Renal cortex interstitium (tissue), 15 donors: ENCODE measurements at places on chromosomes 7 and 10. TPM values are rescaled to one million over a fixed set of nuclear protein-coding genes. Genes with fewer than 3 reads are reported as not detected.

GRCh38 chr10:36771725-36772124, 353.7 kb upstream of the ANKRD30A start:
- DNase-seq = peak; percentile 28

DNA sequence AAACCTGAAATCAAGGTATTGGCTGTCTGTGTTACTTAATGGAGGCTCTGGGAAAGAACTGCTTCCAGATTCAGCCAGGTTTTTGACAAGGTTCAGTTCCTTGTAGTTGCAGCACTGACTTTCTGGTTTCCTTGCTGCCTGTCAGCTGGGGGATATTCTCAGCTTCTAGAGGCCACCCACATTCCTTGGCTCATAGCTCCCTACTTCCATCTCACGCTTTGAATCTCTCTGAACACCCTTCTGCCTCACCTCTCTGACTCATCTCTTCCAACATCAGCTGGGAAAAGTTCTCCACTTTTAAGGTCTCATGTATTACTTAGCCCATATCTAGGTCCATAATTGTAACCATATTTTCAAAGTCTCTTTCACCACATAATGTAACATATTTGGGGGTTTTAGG, 22.9 kb upstream of the GPR22 start:
- no peak for DNase-seq

The CCL24 gene
- polyA plus RNA-seq = not detected

DNA sequence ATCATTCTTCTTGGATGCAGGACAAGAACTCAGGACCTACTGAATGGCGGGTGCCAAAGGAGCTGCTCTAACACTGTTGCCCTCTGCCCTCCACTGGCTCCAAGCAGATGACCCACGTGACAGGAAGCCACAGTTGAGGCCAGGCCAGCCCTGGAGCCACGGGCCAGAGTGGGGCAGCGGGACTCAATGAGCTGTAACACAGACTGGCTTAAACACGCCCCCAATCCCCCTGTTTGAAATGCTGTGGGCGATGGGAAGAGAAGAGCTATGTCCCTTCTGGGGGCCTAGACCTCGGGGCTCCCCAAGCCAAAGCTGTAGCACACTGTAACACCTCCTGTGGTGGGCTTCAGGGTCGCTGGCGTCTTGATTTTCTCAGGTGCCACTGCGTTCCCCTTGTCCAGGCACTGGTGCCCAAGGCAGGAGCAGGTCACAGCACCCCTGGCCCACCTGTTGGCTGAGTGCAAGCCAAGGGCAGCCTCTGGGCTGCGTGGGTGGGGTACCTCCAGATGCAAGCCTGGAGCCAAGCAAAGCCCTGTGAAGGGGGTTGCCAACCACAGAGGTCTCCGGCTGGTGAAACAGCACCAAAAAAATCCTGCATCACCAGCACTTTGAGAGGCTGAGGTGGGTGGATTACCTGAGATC, 18.6 kb upstream of the ZMIZ2 start:
- no peak for DNase-seq

The BMPR1A gene
- polyA plus RNA-seq = 78.6 TPM

The VSTM4 gene
- polyA plus RNA-seq = 14.0 TPM

The HABP2 gene
- 0.42 TPM for polyA plus RNA-seq

- DNase-seq = no peak
These were observed 17.9 kb upstream of the TIAL1 start for GRCh38 chr10:119614686-119615085.

- DNase-seq = no peak
These were observed 93.4 kb downstream of the PTPRN2 start for GRCh38 chr7:158494162-158494586.

GRCh38 chr7:154862153-154862791, 140.7 kb downstream of the PAXIP1 start:
- DNase-seq = no peak

The MSMB gene
- not detected for polyA plus RNA-seq

The AKR1C3 gene
- polyA plus RNA-seq = 63.1 TPM

The CRTAC1 gene
- 22.0 TPM for polyA plus RNA-seq

DNA sequence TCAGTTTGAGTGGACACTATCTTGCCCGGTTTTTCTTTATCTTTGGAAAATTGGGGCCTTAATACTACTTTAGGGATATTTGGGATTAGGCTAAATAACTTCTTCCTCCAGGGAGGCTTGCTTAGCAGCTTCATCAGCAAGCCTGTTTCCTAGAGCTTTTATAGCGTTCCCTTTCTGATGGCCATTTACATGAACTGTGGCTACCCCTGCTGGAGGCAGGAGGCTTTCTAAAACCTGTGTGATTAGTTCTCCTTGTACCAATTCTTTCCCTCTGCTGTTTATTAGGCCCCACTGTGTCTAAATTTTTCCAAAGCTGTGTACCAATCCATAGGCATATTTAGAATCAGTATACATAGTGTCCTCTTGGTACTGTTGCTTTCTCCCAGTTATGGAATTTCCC, 61.7 kb upstream of the CNTNAP2 start:
- no peak for DNase-seq

DNA sequence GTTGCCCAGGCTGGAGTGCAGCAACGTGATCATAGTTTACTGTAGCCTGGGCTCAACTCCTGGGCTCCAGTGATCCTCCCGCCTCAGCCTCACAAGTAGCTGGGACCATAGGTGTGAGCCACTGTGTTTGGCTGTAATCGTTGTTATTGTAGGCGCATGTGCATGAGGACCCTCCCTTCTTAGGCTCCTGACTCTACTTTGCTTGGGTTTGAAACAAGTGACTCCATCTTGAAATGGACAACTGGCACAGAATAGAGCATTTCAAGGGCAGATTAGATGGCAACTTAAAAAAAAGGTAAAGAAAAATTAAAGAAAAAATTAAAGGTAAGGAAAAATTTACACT, 15.4 kb upstream of the GIMAP8 start:
- DNase-seq = no peak

The FIS1 gene
- polyA plus RNA-seq = 168 TPM

DNA sequence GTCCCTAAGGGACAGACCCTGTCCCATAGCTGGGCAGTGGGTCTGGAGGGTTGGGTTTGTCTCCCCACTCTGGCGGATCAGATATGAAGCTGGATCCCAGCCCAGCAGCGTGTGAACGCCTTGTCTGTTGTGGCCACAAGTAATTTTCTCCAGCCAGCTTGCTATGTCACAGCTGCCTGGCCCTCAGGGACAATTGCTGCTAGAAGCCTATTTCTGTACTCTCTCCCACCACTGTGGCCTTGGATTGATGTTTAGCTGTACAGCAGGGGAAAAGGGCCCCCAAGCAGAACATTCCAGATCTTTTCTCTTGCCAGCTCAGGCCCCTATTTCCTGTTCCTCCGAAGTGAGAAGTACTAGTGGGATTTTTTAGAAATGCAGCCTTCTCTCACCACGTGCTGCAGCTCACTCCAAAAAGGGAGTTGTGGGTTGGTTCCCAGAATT, 53.5 kb upstream of the WAC start:
- DNase-seq = no peak

GRCh38 chr10:21700474-21700873, 166.4 kb downstream of the MLLT10 start:
- no peak for DNase-seq

GRCh38 chr7:10703981-10704380, 269.7 kb upstream of the PHF14 start:
- no peak for DNase-seq

GRCh38 chr10:114429581-114430335, 25.5 kb upstream of the AFAP1L2 start:
- DNase-seq = no peak

GRCh38 chr10:132746386-132746785, 39.6 kb downstream of the NKX6-2 start:
- no peak for DNase-seq

- no peak for DNase-seq
These were observed 193.5 kb downstream of the SEC23IP start for GRCh38 chr10:120086066-120086465.

- DNase-seq = no peak
These were observed 60.7 kb downstream of the CPED1 start for GRCh38 chr7:121049028-121049791.

The NCAPG2 gene
- polyA plus RNA-seq = 22.1 TPM

The PON1 gene
- 0.34 TPM for polyA plus RNA-seq

DNA sequence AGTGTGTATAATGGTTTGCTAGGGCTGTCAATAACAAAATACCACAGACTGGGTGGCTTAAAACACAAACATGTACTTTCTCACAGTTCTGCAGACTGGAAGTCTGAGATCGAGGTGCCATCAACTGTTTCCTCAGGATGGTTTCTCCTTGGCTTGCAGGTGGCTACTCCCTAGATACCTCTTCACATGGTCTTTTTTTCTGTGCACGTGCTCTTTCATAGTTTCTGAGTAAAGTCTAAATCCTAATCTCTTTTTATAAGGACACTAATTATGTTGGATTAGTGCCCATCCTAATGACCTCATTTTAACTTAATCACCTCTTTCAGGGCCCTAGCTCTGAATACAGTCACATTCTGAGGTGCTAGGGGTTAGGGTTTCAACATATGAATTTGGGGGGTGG, 65.9 kb downstream of the AMPH start:
- no peak for DNase-seq

The MTPN gene
- polyA plus RNA-seq = 147 TPM

The AOAH gene
- polyA plus RNA-seq = 2.5 TPM

DNA sequence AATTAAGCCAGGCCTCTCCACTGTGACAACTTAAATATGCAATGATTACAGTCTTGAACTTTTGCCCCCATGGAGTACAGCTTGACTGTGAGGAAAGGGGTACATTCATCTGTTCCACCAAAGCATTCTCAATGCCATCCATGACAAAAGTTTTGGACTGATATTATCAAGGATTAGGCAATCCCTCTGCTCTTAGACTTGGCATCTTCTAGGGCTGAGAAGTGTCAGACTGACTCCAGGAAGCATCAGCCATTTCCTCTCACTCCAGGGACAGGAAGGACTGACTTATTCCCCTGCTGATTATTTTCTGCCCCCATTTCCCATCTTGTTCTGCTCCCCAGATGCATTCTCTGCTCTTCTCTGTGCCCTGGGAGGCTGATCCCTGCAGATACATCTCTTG, 69.7 kb downstream of the ZNF365 start:
- no peak for DNase-seq

GRCh38 chr7:114795475-114795874, 126.4 kb upstream of the MDFIC start:
- no peak for DNase-seq
